ENCODE measurements at places on chromosomes 6 and 20. TPM values are rescaled to one million over a fixed set of nuclear protein-coding genes. Genes with fewer than 3 reads are reported as not detected.

LY6G5C gene
- 0.95 TPM for polyA plus RNA-seq

PRSS16 gene
- 7.5 TPM for polyA plus RNA-seq

RCAN2 gene
- 0.04 TPM for polyA plus RNA-seq

CRISP2 gene
- polyA plus RNA-seq: not detected

SOBP gene
- not detected for polyA plus RNA-seq

PTCHD4 gene
- 0.93 TPM for polyA plus RNA-seq

WFDC5 gene
- polyA plus RNA-seq: 2.4 TPM

CDH22 gene
- not detected for polyA plus RNA-seq

CDKAL1 gene
- polyA plus RNA-seq: 5.6 TPM

ME1 gene
- polyA plus RNA-seq: 16.7 TPM

Data from keratinocyte (primary cell).